ENCODE measurements at places on chromosomes 3 and 15.

GRCh38 chr15:52234596-52235541 lies 43.7 kb upstream of the GNB5 start:
- peak; percentile 17 for DNase-seq

DNA sequence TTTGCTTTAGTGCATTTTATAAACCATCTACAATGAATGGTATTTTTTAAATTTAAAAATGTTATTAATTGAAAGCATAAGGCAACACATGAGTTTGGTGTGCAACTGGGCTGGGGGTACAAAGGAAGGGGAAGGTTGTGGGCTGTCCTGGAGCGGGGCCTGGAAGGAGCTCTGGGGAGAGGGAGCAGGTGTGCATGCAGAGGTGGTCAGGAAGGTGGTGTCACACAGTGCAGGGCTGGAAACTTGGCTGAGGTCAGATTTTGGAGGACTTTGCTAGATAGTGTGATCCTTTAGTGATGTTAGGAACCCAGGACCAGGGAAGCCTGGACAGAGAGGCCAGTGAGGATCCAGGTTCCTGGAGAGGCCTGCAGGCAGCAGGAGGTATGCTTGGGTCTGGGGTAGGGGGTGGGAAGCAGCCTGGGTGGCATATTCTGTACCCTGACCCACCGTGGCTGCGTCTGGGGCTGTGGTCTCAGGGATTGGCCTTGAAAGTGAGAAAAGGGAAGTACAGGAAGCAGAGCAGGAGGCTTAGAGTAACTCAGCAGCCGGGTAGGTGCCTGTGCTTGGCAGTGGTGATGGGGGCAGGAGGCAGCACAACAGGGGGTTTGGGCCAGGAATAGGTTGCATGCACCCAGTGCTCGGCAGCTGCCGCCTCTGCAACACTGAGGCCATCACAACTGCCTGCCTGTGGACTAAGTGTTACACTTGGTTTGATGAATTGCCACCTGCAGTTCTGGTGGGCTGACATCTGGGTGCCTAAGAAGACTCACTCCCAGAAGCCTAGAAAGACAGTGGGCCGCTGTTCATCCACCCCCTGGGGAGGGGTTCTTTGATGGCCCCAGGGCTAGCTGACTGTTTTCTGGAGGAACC lies 33.0 kb downstream of the KY start:
- DNase-seq, result no peak

- no peak for DNase-seq
Observed at GRCh38 chr3:79383402-79384012, 384.3 kb downstream of the ROBO1 start.

GRCh38 chr3:14560110-14560509 lies 20.0 kb upstream of the GRIP2 start:
- DNase-seq, result no peak

DNA sequence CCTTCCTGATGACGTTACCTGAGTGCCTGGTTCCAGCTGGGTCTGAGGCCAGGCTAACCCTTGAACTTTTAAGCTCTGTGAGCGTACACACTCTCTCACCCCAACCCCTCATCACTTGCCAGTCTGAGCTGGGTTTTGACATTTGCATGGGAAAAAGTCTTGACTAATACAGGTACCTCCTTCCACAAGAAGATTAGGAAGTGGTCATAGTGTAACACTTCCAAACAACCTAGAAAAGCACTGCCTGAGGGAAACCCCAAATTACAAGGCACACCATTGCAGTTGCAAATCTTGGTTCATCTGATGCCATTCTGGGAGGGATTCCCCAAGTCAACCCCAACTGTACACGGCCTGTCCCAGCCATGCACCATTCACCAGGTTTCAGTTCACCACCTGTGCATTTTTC lies 499.8 kb downstream of the FOXP1 start:
- no peak for DNase-seq
